CD14-positive monocyte (primary cell): ENCODE measurements at places on chromosomes 7 and 10.
A peak's percentile ranks its signal among the peaks of the same experiment; 100 is the strongest.

- no peak for DNase-seq
Measured at GRCh38 chr10:119364645-119365600, 157.6 kb downstream of the GRK5 start.

DNA sequence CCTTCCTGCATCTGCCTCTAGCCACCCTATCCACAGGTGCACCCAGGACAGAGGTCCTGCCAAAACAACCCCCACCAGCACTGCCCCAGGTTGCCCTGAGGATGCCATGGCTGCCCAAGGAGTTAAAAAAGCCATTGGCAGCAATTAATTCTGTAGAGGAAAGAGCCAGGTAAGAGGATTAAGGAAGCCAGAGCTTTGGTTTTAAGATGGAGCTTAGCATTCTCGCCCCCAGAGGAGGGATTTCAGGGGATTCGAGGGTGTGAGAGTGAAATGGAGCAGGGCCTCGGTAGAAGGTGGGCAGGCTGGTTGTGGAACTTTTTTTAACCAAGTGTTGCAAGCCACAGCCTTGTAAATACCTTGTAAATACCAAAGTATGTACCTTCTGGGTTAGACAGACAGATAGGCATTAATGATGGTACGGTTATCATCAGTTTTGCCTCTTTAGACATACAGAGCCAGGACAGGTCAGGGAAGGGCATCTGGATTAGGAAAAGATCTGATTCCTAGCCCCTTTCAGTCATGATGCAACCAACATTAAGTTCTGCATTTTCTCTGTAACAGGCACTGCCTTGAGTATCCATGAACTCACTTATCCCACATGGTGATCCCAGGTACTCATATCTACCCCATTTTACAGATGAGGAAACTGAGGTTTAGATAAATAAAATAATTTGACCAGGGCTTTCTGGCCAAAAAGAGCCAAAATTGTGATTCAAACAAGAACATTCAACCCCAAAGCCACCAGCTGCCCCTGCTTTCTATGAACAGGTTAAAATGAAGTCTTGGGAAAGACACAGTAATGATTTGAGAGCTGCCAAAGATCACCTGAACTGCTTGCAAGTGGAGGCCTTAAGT, 120.7 kb upstream of the PPIF start:
- no peak for DNase-seq

DNA sequence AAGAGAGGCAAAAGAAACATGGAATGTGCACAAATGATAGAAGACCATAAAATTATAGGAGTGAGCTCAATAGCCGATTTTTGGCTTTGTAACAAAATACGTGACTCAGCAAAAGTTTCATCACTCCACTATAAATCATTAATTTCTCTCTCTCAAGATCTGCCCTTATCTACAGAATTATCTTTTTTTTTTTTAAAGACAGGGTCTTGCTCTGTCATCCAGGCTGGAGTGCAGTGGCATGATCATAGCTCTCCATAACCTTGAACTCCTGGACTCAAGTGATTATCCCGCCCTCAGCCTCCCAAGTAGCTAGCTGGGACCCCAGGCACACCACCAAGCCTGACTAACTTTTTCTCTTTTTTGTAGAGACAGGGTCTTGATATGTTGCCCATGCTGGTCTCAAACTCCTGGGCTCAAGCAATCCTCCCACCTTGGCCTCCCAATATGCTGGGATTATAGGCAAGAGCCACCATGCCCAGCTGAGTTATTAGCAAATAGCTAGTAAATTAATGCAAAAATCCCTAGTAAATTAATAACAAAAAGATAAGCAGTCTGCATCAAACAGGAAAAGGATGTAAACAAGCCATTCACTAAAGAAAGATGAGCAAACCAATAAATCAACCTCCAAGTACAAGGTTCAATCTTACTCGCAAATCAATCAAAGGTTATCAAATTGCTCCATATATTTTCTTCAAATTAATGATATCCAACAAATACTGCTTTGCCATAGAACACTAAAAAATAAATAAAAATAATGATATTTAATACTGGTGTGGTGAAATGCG, 450.7 kb downstream of the PARD3 start:
- no peak for DNase-seq

GRCh38 chr10:58239561-58240169, 28.0 kb downstream of the IPMK start:
- no peak for DNase-seq

DNA sequence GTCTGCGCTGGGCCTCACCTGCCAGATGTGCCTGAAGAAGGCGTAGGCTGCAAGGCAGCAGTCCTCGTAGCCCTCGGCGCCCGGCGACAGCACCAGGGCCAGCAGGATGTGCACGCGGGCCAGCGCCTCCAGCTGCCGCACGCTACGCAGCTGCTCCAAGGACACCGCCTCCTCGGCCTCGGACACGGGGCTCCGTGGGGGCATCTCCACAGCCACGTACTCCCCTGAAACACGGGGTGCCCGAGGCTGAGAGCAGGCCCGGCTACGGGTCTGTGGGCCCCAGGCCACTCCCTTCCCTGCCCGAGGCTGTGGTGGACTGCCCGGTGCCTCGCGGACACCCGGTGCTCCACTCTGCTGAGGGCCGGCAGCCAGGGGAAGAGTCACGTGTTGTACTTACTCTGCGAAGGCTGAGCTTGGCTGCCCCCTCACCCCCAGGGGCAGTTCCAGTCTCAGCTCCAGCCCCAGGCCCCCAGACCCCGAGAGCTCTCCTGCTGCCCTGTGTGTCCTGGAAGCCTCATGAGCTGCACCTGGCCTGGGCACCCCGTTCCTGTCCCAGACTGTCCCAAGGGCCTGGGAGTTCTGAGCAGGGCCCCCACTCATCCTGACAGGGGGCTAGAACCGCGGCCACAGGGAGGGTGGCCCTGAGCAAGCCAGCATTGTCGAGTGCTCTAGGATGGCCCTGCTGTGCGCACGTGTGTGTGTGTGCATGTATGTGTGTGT, 62.8 kb downstream of the CFAP46 start:
- DNase-seq, result no peak

DNA sequence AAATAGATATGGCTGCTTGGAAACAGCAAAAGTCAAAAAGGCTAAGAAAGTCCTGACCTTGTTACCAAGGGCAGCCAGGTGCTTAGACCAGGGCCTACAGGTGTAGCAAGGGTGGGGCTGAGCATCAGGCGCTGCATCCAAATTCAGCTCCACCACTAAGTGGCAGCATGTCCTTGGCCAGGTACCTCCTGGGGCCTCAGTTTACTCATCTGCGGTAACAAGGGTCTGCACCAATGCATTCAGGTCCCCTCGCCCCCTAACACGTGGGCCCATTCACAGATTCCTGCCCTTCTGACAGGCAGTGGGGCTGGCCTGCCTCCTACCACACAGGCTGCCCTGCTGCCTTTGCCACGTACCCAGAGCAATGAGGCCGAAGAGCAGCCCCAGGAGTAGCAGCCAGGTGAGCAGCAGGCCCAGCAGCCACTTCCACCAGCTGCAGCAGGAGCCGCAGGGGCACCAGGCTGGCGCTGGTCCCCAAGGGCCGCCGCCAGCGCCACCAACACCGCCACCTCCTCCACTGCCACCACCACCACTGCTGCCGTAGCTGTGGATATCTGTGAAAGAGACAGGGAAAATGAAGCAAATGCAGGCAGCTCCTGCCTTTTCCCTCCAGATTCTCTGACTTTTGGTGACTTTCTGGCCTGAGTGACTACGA, 28.9 kb downstream of the COL17A1 start:
- no peak for DNase-seq

- DNase-seq, result no peak
Measured at GRCh38 chr7:82624965-82625364, 181.4 kb upstream of the CACNA2D1 start.

DNA sequence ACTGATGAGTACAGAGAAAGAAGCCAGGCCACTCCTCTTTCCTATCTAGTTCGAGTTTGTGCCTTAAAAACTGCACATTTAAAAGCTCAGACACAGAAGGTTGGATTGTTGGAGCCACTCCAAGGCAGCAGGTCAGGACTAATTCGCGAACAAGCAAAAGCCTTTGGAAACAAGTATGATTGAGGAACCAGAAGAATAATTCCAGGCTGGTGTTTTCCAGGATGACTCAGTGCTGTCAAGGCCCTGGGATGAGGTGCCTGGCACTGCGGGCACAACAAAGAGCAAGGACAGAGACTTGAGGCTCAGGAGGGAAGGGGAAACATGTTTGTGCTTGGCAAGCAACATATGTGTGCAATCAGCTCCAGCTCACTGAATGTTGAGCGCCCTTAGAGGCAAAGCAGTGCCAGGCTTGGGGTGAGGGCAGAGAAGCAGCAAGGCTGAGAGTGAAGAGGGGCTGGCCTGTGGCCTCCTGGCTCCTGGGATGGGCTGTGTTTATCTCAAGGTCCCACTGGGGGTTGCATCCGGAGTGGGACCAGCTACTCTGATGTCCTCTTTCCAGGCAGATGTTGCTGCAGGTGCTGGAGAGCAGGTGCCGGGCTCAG, 44.1 kb downstream of the VSTM4 start:
- no peak for DNase-seq

DNA sequence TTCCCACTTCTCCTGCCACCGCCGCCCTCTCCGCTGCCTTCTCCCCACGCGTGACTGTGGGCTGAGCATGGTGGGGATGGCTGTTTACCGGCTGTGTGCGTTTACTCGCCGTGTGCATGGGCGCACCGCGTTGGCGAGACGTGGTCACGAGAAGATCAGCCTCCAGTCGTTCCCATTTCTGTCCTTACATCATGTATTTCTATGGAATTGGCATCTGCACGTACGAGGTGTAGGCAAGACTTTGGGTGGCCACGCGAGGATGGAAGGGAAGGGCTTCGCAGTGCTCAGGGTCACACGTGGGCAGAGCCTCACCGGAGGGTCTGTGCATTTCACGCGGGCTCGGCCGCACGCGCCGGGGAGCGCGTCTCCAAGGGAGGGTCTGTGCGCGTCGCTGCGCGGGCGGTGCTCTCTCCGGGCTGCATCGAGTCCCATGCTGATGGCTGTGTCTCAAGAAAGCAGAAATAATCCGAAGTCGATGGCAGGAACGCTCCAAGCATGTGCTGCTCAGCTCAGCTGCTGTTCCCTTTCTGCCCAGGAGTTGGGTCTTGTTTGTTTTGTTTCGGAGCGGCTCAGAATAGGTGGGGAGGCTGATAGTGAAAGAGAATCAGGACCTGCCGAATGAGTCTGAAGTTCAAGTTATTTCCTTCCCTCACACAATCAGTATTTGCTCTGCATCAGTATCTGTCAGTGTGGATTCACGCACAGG, 973 bp downstream of the CAMK1D start:
- DNase-seq, result peak; percentile 61

GRCh38 chr7:30642789-30643188, 39.5 kb downstream of the CRHR2 start:
- no peak for DNase-seq

GRCh38 chr10:119652361-119652730, 1.2 kb downstream of the BAG3 start:
- DNase-seq, result no peak

- DNase-seq, result no peak
Measured at GRCh38 chr7:27202862-27203134, 2.9 kb upstream of the HOXA13 start.

DNA sequence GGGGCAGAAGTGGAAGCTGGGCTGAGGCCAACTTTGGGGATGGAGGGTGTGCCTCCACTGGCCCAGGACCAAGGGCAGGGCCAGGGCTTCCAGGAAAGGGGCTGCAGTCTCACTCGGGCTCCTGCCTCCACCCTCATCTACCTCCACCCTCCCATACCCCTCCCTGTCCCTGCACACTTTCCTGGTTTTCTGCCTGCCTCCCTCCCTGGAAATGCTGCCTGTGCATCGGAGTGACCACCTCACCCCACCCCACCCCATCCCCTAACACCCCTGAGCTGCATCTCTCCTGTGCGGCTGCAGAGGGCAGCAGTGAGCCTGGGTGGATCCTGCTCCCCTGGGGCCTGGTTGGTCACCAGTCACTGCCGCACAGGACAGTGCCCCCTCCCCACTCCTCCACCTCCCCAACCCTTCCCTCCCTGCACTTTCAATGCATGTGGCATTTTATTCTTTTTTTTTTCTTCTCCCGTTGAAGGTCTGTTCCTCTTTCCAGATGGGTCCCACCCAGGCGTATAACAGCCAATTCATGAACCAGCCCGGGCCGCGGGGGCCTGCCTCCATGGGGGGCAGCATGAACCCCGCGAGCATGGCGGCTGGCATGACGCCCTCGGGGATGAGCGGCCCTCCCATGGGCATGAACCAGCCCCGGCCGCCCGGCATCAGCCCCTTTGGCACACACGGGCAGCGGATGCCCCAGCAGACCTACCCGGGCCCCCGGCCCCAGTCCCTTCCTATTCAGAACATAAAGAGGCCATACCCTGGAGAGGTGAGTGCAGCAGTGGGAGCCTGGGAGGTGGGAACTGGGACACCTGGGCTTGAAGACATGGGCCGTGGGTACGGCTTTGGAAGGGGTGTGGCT, 54.1 kb upstream of the PPIF start:
- DNase-seq, result peak; percentile 82

DNA sequence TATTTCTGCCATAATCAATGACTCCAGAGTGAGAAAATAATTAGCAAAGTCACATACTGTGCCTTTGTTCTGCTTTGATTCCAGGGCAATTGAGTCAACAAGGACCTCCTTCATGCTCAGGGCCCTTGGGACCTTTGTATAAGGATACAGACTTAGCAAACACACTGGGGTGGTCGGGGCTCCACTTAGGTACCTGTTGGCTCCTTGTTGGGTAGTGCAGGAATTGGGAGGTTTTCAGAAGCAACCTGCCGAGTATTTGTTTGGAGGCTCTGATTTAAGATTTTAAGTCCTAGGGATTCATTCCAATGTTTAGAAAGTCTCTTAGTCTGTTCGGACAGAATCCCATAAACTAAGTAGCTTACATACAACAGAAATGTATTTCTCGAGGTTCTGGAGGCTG, 3.0 kb downstream of the ADCK2 start:
- no peak for DNase-seq

- no peak for DNase-seq
Measured at GRCh38 chr10:44132361-44133289, 252.3 kb downstream of the CXCL12 start.

GRCh38 chr10:123287594-123288247, 133.5 kb downstream of the BUB3 start:
- DNase-seq, result no peak

- DNase-seq, result no peak
Measured at GRCh38 chr10:14712991-14713424, 61.7 kb downstream of the FAM107B start.

DNA sequence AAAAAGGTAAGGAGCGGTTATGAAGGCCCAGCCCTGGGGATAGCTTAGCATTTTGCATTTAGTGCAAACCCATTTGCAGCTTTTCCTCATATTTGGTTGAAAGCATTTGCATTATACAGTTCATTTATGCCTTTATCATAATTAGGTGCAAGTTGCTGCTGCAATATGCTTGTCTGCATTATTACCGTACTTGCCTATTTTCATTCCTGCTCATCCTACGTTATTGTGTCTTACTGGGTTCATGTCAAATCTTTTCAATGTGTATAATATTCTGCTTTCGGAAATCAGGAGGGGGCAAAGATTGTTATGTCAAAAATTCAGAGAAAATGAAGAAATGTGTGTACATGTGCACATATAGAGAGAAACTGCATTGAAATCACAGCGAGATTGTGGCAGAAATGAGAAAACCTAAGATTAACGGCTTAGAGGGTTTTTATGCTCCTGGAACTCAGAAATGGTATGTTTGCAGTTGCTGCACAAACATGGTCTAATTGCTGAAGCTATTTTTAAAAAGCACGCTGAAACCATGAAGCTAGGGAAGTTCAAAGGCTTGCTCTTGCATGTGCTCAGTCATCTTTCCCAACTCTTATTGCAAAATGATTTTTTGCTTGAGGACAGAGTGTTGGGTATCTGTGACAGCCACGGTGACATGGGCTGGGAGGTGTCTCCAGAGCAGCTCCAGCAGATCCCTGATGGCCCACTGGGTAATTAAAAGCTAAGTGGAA, 613.2 kb downstream of the SDK1 start:
- DNase-seq, result peak; percentile 22
